ENCODE measurements at places on chromosomes 11 and 22.

DNA sequence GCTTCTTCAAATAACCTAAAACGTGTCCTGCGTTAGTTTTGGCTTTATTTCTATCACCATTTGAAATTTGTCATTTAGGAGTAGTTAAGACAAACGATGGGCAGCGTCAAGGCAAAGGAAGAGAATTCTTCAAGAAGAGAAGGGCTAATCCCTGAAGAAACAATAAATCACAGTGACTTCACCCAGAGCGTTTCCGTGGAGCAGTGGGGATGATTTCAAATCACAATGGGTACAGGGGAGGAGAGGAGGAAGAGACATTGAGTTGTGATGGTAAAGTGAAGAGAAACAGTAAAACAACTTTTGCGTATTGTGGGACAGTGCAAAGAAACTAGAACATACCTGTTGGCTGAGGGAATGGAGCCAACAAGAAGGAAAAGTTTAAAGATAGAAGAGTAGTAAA lies 9.7 kb downstream of the PDGFD start:
- no peak for DNase-seq

- no peak for DNase-seq
Measured at GRCh38 chr22:36222887-36223450, 16.4 kb downstream of the APOL2 start.

DNA sequence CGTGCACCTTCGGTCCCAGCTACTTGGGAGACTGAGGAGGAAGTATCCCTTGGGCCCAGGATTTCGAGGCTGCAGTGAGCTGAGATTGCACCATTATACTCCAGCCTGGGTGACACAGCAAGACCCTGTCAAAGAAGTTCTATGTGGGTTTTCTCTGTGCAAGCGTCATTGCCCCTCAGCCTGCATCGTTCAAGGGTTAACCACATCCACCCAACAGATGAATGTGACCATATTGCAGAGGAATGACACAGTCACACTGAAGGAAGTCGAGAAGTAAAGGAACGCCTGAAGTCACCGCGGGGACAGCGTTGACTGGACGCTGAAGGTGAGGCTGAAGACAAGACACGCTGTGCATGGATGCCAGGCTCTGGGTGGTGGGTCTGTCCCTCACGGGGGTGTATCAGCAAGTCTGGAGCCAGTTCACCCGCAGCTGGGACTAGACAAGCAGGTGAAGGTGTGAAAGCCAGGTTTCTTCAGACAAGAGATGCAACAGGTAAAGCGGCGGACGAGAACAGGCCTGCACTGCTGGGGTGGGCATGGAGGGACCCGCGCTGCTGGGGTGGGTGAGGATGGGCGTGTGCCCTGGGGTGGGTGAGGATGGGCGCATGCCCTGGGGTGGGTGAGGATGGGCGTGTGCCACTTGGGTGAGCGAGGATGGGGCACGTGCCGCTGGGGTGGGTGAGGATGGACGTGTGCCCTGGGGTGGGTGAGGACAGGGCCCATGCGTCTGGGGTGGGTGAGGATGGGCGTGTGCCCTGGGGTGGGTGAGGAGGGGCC lies 36.5 kb upstream of the TOLLIP start:
- DNase-seq: no peak

DNA sequence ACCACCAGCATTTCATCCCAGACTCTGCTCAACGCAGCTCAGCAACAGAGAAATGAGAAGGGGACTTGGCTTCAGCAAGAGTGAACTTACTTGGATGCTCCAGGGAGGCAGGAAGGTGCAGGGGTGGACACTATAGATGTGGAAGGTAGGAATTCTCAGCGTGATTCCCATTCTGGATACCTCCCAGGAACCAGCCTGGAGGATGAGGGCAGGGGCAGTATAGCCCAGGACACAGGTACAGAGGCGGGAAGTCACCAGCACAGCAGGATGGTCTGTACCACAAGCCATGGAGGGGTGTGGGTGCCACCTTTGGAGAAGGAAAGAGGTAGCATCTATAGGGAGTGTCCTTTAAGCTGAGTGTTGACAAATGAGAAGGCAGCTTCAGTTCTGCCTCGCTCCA lies 1275.2 kb downstream of the TBC1D22A start:
- no peak for DNase-seq

- DNase-seq: no peak
Measured at GRCh38 chr11:44025727-44026126, 22.1 kb upstream of the ACCSL start.

- DNase-seq: no peak
Measured at GRCh38 chr22:30280505-30280904, 8.8 kb downstream of the CASTOR1 start.

DNA sequence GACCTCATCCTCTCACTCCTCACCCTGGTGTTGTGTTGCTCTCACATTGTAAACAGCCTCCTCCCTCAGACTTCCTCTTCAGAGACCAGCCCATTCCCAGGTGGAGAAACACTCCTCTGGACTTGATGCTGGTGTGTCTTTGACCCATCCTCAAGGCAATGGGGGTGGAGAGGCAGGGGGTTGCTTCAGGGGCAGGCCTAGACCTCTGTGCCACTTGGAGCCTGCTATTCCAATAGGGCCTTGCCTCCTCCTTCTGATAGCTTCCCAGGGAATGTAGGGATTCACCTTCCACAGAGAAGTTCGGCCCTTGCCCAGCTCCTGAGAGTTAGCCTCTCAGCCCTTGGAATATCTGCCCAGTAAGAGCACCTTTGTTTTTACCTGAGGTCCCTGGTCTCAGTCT lies 606.6 kb upstream of the CADM1 start:
- DNase-seq: no peak

GRCh38 chr22:16866167-16866566 lies 41.0 kb upstream of the XKR3 start:
- DNase-seq: no peak

DNA sequence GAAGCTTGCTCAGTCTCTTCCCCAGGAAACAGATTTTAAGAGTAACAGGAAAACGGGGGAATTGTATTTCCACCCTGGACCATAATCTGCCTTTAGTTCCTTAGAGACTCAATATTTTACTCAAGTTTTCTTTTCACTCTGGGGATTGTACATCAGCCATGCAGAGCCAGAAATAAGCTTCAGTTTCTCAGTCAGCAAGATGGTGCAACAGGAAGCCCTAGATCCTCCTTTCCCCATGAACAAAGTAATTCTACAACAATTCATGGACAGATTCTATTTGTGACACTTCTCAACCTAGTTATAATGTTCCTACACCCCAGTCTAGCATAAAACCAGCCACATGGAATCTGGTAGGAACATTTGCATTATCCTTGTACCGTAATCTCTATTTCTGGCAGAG lies 24.7 kb downstream of the OR8B2 start:
- DNase-seq: no peak

GRCh38 chr11:90732486-90732885 lies 509.6 kb upstream of the CHORDC1 start:
- DNase-seq: no peak

DNA sequence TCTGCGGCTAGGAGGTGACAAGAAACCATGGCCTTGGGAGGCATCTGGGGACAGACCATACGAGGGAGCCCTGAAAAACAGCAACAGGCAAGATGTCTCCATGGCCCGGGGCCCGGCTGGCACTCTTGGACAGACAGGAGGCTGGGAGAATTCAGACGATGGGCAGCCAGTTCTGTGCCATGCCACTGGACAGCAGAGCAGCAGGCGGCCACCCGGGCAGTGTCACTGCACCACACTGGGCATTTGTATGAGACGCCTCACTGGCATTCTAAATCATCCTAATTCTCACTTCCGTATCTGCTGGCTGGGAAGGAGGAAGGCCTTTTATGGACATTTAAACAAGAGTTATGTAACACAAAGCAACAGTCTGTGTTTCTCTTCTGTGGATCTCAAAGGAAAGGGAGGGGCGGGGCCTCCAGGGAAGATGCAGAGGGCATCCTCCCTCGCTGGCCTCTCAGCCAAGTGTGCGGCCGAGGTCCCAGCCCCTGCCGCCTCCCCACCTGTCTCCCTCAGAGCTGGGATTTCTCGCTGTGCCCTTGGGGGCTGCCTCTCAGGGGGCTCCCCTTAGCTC lies 350.3 kb downstream of the SHANK2 start:
- DNase-seq: no peak
